Activated T-cell treated with anti-CD3 and anti-CD28 coated beads, Interleukin-2, amount 50 U/mL, for 24 hours (primary cell): ENCODE measurements at places on chromosomes 4 and X.

- no peak for DNase-seq
Observed at GRCh38 chr4:23923141-23923540, 33.3 kb upstream of the PPARGC1A start.

DNA sequence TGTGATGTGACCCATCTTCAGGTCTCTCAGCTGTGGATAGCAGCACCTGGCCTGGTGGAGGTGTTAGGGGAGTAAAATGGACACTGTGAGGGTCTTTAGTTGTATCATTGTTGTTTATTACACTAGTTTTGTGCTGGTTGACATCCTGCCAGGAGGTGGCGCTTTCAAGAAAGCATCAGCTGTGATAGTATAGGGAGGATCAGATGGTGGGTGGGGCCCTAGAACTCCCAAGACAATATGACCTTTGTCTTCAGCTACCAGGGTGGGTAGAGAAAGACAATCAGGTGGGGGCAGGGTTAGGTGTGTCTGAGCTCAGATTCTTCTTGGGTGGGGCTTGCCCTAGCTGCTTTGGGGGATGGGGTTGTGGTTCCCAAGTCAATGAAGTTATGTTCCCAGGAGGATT, 162.8 kb downstream of the PPP1R2C start:
- peak; percentile 31 for DNase-seq

DNA sequence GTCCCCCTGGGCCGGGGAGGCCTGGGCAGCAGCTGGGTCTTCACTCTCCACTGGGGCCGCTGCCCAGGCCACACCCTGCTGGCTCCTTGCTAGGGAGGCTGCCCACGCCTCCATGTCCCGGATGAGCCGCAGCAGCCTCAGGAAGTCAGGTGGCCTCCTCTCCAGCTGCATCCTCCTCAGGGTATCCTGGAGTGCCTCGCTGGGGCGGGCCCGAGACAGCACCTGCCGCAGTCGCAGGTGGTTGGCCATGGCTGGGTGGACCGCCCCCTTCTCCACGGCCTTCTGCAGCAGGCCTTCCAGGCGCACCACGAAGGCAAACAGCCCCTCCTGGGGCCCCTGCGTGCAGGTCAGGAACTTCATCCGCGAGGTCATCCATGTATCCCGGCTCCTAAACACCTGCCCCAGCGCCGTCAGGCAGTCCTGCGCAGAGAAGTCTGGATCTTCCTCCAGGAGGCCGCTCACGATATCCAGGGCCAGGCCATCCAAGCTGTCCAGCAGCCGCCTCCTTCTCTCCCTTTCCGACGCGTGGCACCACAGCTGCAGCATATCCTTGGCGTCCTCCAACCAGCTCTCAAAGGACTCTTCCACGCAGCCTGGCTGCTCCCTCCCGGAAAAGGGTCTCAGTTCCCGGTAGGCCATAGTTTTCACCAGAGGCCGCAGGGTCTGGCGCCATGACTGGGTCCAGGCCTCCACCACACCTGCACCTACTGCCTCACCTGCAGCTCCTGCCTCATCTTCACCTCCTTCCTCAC, 2.1 kb downstream of the PNMA6F start:
- DNase-seq = no peak

GRCh38 chrX:27446423-27446822, 16.7 kb downstream of the PPP4R3C start:
- no peak for DNase-seq

DNA sequence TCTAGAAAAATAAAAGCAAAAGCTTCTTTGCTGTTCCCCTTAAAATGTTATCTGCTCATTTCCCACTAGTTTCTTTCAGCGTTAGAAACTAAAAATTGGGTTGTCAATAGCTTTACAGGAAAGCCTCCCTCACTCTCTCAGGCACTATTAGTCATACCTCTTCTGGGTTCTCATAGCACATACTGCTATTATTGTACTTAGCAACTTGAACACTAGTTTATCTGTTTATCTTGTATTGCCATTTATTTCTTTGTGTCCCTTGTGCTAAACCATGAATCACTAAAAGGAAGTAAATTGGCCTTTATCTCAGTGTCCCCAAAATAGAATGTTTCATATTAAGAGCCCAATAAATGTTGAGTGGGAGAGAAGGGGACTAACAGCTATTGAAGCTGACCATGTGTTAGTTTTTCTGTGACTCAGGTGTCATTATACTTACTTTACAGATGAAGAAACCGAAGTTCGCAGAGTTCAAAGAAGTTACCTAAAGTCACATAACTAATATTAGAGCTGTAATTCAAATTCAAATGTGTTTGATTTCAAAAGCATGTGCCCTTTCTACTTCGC, 124.8 kb upstream of the CITED1 start:
- no peak for DNase-seq

GRCh38 chr4:78145622-78146021, 88.5 kb downstream of the FRAS1 start:
- DNase-seq = no peak

GRCh38 chrX:545452-545885, 85.1 kb upstream of the SHOX start:
- no peak for DNase-seq

DNA sequence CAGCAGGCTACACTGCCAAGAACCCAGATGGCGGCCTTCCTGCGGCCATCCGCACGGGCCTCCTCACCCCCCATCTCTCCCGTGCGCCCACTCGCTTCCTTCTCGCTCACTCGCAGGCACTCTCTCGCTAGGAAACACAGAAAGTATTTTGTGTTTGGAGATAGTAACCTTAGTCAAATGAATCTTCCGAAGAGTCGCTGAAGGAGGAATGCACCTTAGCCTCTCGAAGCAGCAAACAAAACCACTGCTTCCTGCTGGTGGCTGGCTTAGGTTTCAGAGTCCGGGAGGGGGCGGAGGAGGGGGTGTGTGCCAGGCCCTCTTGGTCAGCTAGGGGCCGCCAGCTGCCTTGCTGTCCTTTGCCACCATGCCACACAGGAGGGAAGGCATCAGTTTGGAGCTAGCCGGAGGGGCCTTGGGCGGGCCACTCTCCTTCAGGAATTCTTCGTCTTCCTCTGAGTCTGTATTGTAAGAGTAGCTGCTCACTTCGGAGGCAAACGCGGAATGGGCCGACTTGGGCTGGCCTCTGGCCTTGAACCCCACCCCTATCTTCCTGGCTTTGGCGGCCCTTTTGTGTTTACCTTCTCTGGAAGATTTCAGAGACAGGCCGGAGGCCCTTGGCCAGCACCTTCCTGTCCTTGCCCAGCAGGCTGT, 73.2 kb upstream of the UCP1 start:
- no peak for DNase-seq

DNA sequence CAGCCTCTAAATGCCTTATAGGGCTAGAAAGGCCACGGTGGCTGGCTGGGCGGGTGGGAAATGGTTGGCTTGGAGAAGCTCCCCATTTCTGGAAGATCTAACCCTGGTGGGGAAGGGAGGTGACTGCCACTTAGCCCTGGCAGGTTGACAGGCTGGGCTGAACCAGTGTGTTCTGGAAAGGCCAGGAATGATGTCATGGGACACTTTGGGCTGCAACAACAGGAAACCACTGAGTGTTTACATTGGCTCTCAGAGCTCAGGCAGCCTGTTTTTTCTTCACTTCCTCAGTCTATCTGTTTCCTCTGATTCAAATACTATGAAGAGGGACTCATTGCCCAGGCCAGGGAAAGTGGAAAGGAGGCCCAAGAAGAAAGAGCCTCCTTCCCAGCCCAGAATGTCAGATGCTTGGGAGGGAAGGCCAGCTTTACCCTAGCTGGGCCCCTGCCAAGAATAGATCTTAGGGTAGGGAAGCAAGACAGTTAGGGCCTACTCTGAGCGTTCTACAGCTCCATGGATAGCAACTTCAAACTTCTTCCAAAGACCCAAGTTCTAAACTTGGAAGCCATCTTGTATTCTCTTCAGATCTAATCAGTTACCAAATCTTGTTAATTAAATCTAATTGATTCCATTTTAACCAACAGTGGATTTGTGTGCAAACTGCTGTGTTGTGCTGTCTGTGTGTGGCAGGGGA, 65.8 kb upstream of the MSN start:
- DNase-seq = peak; percentile 54

- DNase-seq = peak; percentile 45
Observed at GRCh38 chrX:14095702-14096101, 66.0 kb upstream of the GEMIN8 start.

GRCh38 chr4:86283371-86283770, 76.5 kb downstream of the MAPK10 start:
- DNase-seq = no peak

GRCh38 chrX:154507673-154508383, 8.2 kb downstream of the FAM3A start:
- DNase-seq = no peak

DNA sequence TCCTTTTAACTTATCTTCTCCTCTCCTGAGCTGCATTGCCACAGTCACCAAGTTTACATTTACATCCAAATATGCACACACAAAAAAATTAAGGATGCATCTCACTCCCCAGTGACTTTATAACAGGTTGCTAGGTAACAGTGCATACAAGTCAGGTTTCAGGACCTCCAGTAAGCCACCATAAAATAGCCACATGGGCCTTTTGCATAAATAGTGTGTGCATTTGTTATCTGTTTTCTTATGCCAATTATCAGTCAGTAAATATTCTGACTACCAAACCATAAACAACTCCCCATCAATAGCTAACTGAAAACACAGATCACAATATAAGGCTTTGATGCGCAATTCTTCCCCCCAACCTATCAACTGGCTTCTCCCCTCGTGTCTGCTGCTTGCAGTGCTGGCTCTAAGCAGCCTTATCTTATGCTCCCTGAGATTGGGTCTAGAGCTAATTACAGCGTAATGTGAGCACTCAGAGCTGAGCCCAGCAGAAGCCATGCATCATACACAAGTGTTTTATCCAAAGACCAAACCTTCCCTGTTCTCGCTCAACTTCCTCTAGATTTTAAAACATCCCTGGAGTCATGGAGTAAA, 55.4 kb downstream of the ZNF827 start:
- no peak for DNase-seq

GRCh38 chrX:12405306-12405705, 267.0 kb downstream of the FRMPD4 start:
- no peak for DNase-seq

GRCh38 chrX:23381099-23382087, 46.7 kb downstream of the PTCHD1 start:
- no peak for DNase-seq

GRCh38 chr4:13427599-13428325, 56.4 kb downstream of the RAB28 start:
- no peak for DNase-seq

DNA sequence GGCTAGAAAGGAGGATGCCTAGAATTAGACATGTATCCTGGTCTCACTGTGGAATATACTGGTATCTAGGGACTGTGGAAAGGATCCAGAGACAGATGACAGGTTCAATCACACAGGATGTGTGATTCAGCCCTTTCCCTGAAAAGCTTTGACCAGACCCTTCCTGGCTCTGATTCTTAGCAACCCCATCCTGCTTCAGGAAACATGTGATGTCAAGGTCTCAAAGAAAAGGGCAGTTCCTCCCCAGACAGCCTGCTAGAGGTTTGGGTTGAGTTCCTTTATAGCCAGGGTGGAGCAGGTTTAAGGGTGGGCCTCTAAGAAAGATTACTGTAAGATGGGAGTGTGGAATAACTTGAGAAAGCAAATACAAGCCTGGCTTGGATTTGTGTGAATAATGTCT, 3.0 kb downstream of the BMP15 start:
- no peak for DNase-seq

DNA sequence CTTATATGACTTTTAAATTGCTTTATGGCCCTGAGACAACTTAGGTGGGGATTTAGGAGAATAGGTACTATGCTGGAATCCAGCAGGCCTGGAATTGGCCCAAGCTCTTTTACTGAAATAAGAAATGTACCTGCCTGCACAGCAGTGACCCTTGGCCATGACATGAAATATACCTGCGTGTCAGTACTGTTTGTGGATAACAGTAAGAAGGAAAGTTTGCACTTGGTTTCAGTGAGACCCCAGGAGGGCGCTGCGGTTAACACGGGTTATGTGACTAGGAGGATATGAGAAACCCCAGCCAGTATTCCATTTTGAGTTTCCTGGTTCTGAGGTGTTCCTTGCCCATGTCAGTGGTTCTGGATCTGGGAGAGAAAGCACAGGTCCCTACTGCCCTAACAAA, 5.3 kb downstream of the MTM1 start:
- peak; percentile 50 for DNase-seq

DNA sequence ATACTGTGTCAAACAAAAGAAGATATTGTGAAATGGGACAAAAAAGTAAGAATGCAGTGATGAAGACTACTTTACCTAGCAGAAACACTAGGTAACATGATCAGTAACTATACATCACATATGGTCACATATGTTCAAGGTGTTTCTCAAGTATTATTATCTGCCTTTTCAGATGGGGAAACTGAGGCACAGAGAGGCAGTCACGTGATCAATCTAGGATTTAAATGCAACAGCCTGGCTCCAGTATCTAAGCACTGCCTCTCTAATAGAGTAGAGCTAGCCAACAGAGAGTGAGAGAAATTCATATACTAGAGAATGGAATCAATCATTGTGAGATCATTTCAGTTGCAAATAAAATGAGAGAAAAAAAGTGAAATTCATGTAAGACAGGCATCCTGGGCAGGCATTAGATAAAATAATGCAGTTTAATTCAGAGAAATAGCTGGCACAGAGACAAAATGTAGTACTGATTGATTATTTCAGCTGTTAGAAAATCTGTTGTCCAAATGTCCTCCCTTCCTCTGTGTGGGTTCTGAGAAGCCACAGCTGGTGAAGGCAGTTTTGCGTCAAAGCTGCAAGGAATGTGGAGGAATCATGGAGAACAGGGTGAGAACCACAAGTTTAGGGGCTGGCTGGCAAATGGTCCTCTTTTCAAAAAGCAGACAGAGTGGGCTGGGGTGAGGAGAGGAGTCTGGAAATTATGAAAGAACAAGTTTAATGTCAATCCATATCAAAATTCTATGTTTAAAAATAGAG, 26.0 kb downstream of the SMIM43 start:
- DNase-seq = no peak

GRCh38 chr4:158538911-158539310, 17.2 kb downstream of the RXFP1 start:
- no peak for DNase-seq

GRCh38 chr4:66516940-66517339, 846.7 kb upstream of the EPHA5 start:
- DNase-seq = no peak

DNA sequence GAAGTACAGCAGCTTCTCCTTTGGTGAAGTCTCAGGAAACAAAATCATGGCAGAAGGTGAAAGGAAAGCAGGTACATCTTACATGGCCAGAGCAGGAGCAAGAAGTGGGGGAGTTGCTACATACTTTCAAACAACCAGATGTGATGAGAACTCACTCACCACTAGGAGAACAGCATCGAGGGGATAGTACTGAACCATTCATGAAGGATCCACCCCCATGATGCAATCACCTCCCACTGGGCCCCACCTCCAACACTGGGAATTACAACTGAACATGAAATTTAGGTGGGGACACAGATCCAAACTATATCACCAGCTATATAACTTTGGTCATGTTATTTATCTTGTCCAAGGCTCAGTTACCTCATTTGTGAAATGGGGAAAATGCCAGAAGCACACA, 159.4 kb downstream of the OPHN1 start:
- DNase-seq = no peak

- DNase-seq = no peak
Observed at GRCh38 chr4:187059895-187060294, 336.2 kb upstream of the FAT1 start.

GRCh38 chr4:14018191-14018853, 390.8 kb upstream of the BOD1L1 start:
- DNase-seq = no peak
